NCI-H446 treated with DMSO at 0.1 percent for 48 hours (cell line): ENCODE measurements at places on chromosomes 4 and X.

DNA sequence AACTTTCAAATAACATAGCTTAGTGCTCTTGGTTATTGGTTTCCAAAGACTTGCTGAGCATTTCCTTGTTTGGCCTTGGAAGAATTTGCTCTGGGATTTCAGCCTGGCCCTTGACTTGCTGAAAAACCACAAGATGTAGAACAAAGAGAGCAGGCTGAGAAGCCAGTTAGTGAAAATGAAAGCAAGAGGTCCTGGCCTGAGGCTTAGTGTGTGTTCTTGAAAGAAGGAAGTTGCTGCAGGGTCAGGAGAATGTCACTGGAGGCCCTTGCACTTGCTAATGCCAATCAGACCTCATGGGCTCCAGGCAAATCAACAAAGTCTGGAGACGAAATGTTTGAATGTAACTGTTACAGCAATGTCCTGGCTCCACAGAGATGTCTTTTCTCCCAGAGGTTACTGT, 79.4 kb downstream of the SYNPO2 start:
- DNase-seq: no peak

DNA sequence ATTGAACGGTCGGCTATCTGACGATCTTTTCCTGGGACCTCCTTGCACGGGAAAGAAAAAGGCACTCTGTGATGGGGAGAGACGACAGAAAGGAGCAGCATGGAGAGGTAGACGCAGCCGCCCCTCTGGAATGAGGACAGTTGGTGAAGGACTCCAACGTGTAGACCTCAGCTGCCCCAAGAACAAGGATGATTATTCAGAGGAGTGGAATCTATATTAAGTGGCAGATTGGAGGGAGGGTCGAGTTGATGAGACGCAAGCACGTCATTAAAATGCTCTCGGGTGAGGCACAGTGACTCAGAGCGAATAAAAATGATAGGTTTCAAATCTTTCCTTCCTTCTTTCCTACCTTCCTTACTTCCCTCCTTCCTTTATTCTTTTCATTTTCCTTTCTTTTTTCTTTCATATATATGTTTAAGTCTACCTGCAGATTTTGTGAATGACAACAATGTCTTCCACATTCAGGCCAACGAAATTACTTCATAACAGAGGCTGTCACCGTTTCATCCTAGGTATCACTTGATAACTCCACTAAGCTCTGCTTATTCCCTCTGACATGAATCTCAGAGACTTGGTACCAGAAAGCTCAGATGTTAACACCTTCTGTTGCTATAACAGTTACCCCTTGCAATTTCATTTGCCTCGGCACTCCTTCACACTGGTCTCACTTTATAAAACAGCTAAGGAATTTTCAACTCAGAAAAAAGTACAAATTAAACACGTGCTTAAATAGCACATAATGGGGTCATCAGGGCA, 110.0 kb upstream of the PPARGC1A start:
- DNase-seq: no peak

DNA sequence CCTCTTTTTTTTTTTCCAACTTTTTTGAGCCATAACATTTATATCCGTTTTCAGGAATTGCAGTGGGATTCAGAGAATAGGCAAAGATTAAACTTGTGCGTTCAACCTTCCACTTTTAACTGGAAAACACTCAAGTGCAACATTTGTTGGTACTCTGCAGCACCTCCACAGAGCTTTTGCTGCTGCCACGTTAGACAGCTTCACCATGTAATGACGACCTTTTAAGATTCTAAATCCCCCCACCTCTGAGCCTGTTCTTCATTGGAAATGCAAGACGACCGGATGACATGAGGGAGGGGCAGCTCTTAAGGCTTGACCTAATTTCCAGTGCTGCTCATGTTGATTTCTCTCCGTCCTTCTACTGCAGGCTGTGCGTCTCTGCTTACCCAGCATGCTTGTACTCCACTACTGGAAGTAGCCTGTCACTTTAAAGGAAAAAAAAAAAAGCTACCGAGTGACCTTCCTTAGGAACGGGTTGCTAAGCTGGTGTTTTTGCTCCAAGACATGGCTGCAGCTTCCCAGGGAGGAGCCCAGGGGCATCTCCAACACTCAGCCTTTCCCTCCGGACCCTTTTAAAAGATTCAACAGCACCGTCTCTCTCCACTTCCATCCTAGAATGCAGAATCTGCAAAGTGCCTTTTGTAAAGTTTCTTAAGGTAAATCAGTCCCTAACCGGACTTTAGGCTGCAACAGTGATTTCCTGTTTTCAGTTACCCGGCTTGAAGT, at the start of gene CC2D2A:
CC2D2A (plus strand) TSS at position 481 of the 726 bp plus-strand sequence. CDS start 6,051 bp downstream, outside the sequence.
- no peak for DNase-seq

- peak; percentile 24 for DNase-seq
Observed at GRCh38 chrX:24242649-24243175, 71.2 kb downstream of the SUPT20HL2 start.

GRCh38 chrX:149497626-149498025, 7.5 kb downstream of the IDS start:
- DNase-seq: no peak

DNA sequence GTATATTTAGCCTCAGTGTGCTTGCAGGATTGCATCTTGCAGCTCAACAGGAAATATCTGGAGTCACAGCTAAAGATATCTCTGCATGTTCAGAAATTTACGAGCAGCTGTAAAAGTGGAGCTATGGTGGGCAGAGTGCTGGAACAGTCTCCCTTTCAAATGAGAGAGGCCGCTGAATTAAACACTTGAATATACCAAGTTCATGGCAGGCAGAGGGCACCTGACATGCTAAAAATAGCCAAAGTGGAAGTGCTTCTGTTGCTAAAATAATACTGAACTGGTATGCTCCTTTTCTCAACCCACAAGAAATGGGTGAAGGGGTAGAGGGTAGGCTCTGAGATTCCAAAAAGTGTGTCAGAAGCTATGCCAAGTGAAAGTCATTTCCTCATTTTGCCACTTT, 98.1 kb downstream of the MGST2 start:
- no peak for DNase-seq
